ENCODE measurements at places on chromosomes 16 and 17. TPM values are rescaled to one million over a fixed set of nuclear protein-coding genes. Genes with fewer than 3 reads are reported as not detected.

- no peak for DNase-seq
- H3K27me3 ChIP-seq: no peaks in the 10 kb centered on the region
- H3K36me3 ChIP-seq: peaks cover 40% of the 10 kb centered on the region
- no peak overlapping the region for H3K27ac ChIP-seq
Measured at GRCh38 chr16:66882702-66883101, 2.4 kb downstream of the PDP2 start.

- H3K4me1 ChIP-seq: peaks cover 71% of the 10 kb centered on the region
- H3K27ac ChIP-seq: peak overlapping the region; percentile 27
- H3K27me3 ChIP-seq: no peaks in the 10 kb centered on the region
- H3K4me3 ChIP-seq: no peak overlapping the region
- peaks cover 6% of the 10 kb centered on the region for H3K36me3 ChIP-seq
Measured at GRCh38 chr17:77395501-77396048, 254.8 kb downstream of the SEC14L1 start.

DNA sequence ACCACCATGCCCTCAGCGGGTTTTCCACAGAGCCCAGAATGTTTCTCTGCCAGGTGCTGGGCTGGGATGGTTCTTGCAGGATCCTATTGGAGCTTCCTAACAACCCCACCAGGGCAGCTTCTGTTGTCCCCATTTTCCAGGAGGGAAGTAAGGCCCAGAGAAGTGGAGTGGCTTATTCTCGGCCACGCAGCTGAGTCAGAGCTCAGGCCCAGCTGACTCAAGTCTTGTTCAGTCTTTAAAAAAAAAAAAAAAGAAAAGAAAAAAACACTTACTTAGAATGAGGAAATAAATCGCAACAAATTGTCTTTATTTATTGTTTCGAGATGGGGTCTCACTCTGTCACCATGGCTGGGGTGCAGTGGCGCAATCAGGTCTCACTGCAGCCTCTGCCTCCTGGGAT is 413.0 kb downstream of the CPPED1 start:
- no peak overlapping the region for H3K27ac ChIP-seq
- H3K36me3 ChIP-seq: no peaks in the 10 kb centered on the region
- no peak for DNase-seq

DNA sequence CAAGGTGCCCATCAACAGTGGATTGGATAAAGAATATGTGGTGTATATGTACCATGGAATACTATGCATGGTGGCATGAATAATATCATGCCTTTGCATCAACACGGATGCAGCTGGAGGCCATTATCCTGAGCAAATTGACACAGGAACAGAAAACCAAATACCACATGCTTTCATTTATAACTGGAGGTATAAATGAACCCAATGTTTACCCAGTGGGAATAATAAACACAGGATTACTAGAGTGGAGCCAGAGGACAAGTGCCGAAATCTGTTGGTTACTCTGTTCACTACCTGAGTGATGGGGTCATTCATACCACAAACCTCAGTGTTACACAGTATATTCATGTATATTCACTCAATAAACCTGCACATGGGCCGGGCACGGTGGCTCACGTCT is 125.2 kb downstream of the CDH11 start:
- H3K27me3 ChIP-seq: no peaks in the 10 kb centered on the region
- H3K36me3 ChIP-seq: no peaks in the 10 kb centered on the region
- DNase-seq: no peak
- no peaks in the 10 kb centered on the region for H3K4me1 ChIP-seq
- H3K4me3 ChIP-seq: no peak overlapping the region

DNA sequence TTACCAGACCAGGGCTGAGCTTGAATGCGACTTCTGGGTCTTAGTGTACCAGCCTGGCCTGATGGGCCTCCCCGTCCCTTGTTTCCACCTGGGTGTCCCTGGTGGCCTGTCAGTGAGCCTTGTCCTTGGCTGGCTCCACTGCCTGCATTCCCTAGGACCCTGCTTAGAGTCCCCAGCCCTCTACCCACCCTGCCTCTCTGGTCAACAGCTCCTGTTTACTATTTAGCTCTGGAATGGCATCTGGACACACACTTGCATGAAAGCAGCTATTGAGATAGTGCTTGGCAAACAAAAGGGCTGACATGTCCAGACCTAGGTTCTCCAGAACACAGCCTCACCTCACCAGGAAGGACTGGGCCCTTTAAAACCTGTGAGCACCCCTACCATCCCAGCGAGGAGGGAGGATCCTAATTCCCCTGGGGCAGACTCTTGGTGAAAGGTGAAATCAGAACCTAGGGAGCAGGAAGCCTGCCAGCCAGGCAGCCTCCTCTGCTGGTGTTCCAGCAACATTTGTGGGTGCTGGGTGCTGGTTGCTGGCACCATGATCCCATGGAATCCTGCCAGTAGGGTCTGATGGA is 38.8 kb downstream of the RAI1 start:
- peaks cover 8% of the 10 kb centered on the region for H3K27me3 ChIP-seq
- H3K4me3 ChIP-seq: no peak overlapping the region
- no peak overlapping the region for H3K27ac ChIP-seq
- DNase-seq: no peak
- H3K4me1 ChIP-seq: peaks cover 35% of the 10 kb centered on the region

DNA sequence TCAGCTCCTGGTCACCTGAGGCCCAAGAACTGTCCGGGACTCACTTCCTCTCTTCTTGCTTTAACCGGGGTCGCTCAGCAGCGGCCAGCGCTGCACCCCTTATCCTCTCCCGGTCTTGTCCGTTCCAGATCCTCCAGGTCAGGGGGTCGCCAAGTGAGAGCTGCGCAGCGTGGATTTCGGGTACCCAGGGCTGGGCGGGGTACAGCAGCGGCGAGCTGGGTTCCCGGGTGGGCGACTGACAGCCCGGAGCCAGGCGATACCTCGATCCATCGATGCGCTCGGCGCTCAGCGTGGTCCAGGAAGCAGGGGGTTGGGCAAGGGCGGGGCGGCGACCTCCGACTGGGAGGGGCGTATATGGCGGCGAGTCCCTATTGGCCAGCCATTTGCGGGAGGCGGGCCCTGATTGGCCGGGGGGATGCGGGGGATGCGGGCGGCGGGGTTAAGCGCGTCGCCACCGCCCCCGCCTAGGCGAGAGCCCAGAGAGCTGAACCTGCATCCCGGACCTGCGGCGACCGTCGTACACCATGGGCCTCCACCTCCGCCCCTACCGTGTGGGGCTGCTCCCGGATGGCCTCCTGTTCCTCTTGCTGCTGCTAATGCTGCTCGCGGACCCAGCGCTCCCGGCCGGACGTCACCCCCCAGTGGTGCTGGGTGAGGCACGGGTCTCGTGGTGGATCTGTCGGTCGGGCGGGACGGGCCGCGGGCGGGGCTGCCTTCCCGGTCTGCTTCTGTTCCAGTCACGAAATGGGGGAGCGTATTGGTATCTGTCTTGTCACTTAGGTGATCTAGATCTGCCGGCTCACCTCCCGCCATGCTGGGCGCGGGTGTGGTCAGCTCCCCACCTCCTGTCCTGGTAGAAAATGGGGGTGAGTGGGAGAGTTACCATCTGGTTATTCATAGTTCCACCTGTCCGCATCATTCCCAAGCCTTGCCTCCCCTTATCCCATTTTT is at the start of gene PLA2G15:
Gene PLA2G15, plus strand, starts transcription at position 471 of the 951 bp plus-strand sequence. Its CDS starts 54 bp downstream, at position 525.
- peak within 1 kb of the TSS; percentile 83 for H3K4me3 ChIP-seq
- peaks cover 18% of the 10 kb centered on the region for H3K4me1 ChIP-seq
- no peaks in the 10 kb centered on the region for H3K36me3 ChIP-seq
- peak within 1 kb of the TSS; percentile 82 for H3K27ac ChIP-seq

DNA sequence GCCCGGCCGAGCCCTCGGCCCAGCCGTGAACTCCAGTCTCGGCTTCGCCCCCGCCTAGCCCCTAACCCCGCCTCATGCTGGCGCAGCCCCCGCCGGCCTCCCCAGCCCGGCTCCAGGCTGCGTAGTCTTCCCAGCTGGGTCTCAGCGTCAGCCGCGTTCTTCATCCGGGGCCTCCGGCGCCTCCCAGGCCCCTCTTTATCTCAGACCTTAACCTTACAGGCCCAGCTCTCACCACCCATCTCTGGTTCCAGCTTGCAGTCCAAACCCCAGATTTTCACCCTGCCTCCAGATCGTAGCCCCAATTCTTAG is at the start of gene PROCA1:
Gene PROCA1, minus strand, starts transcription at position 166 of the 309 bp plus-strand sequence. CDS start 228 bp downstream, outside the sequence.
- peak within 1 kb of the TSS; percentile 89 for H3K4me3 ChIP-seq
- peaks cover 9% of the 10 kb centered on the region for H3K27me3 ChIP-seq
- H3K27ac ChIP-seq: peak within 1 kb of the TSS; percentile 95
- H3K4me1 ChIP-seq: peaks cover 13% of the 10 kb centered on the region
- peak; percentile 54 for DNase-seq
- peaks cover 7% of the 10 kb centered on the region for H3K36me3 ChIP-seq

GRCh38 chr17:3845291-3845620 is 790 bp downstream of the NCBP3 start:
- peaks cover 30% of the 10 kb centered on the region for H3K4me1 ChIP-seq
- peaks cover 2% of the 10 kb centered on the region for H3K27me3 ChIP-seq
- peaks cover 19% of the 10 kb centered on the region for H3K36me3 ChIP-seq
- peak overlapping the region; percentile 93 for H3K27ac ChIP-seq

- DNase-seq: no peak
- H3K4me3 ChIP-seq: no peak overlapping the region
- H3K36me3 ChIP-seq: no peaks in the 10 kb centered on the region
- H3K27ac ChIP-seq: no peak overlapping the region
- peaks cover 6% of the 10 kb centered on the region for H3K27me3 ChIP-seq
Measured at GRCh38 chr16:87074641-87075318, 242.4 kb downstream of the C16orf95 start.

GRCh38 chr16:8848939-8849391 is 19.8 kb downstream of the CARHSP1 start:
- H3K4me3 ChIP-seq: no peak overlapping the region
- peaks cover 17% of the 10 kb centered on the region for H3K4me1 ChIP-seq
- peaks cover 41% of the 10 kb centered on the region for H3K36me3 ChIP-seq

- no peak overlapping the region for H3K4me3 ChIP-seq
- H3K27ac ChIP-seq: no peak overlapping the region
- H3K4me1 ChIP-seq: peaks cover 38% of the 10 kb centered on the region
- no peak for DNase-seq
- H3K27me3 ChIP-seq: no peaks in the 10 kb centered on the region
- peaks cover 2% of the 10 kb centered on the region for H3K36me3 ChIP-seq
Measured at GRCh38 chr16:53061256-53061655, 6.5 kb downstream of the CHD9 start.

- no peak overlapping the region for H3K27ac ChIP-seq
- no peaks in the 10 kb centered on the region for H3K27me3 ChIP-seq
- H3K36me3 ChIP-seq: no peaks in the 10 kb centered on the region
- no peak for DNase-seq
- no peak overlapping the region for H3K4me3 ChIP-seq
Measured at GRCh38 chr16:1206786-1207185, 18.3 kb downstream of the TPSG1 start.

DNA sequence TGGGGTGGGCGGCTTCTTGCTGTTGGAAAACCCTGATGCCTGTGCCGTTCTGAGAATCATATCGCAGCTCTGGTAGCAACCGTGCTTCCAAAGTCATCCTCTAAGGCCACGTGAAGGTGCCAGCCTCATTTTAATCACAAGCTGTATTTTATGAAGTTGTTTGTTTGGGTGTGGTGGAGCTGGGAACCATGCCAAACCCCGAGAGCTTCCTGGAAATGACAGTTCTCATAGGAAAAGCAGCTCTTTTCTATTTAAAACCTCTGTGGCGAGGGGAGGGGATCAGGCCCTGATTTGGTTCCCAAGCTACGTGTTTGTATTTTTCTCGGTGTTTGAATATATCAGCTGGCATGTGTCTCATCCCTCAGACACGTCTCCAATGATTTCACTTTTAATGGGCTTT is 21.7 kb downstream of the KNOP1 start:
- H3K27me3 ChIP-seq: no peaks in the 10 kb centered on the region
- peak overlapping the region; percentile 49 for H3K27ac ChIP-seq
- no peak overlapping the region for H3K4me3 ChIP-seq
- DNase-seq: peak; percentile 77
- peaks cover 56% of the 10 kb centered on the region for H3K36me3 ChIP-seq

GRCh38 chr17:14903854-14904253 is 361.3 kb downstream of the PMP22 start:
- H3K4me3 ChIP-seq: no peak overlapping the region
- H3K27ac ChIP-seq: no peak overlapping the region
- no peak for DNase-seq
- H3K4me1 ChIP-seq: no peaks in the 10 kb centered on the region
- H3K27me3 ChIP-seq: peaks cover 10% of the 10 kb centered on the region
- no peaks in the 10 kb centered on the region for H3K36me3 ChIP-seq

DNA sequence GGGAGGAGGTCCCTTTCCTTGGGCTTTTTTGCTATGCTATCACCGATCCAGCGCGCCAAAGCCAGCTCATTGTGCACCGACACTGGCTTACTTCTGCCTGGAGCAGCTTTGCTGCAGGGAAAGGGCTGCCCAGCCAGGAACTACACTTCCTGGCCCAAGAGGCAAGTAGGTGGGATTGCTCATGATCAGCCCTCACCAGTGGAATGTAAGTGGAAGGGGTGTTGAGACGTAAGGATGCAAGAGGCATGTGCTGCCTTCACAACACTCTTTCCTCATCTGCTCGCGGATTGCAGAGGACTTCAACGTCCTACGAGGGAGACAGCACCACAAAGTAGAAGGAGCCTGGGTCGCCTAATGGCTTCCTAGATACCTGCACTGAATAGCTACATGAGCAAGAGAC is 104.3 kb upstream of the FOXF1 start:
- H3K4me1 ChIP-seq: no peaks in the 10 kb centered on the region
- no peaks in the 10 kb centered on the region for H3K36me3 ChIP-seq
- H3K27ac ChIP-seq: no peak overlapping the region
- H3K27me3 ChIP-seq: peaks cover 7% of the 10 kb centered on the region
- no peak for DNase-seq

- H3K4me3 ChIP-seq: no peak overlapping the region
- peak; percentile 29 for DNase-seq
- H3K27me3 ChIP-seq: peaks cover 6% of the 10 kb centered on the region
Measured at GRCh38 chr16:2854700-2855309, 3.2 kb downstream of the PRSS22 start.

DNA sequence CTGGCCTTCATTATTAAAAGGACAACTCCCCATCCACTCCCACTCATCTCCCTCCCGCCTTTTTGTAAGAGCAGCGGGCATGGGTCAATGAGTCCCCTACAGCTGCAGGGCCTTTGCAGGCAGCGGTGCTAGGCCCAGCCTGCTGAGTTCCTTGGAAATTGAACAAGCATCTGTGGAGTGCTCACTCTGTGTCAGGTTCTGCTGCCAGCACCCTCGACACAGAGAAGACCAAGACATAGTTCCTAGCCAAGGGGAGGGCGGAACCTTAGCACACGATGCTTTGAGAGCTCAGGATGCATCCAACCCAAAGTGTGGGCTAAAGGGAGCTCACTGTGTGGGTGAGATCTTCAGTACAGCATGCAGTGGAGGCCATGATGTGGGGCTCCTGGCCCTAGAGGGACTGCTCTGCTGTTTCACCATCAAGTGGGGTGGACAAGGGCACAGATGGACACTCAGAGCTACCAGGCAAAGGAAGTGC is 27.6 kb downstream of the RMI2 start:
- no peaks in the 10 kb centered on the region for H3K27me3 ChIP-seq

DNA sequence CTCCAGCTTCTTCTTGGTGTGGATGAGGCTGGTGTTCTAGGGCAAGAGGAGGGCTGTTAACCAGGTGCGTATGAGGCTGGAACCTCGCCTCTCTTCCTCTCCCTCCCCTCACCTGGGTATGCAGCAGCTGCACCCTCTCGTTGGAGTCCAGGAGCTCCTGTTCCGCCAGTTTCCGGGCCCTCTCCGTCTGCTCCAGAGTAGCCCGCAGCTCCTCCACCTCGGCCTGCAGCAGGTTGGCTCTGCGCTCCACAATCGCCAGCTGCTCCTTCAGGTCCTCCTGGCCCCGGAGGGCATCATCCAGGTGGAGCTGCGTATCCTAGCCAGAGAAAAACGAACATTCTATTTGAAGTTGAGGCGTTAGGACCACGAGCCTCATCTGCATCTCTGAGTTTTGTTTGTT is 25.4 kb downstream of the MYH3 start:
- no peaks in the 10 kb centered on the region for H3K4me1 ChIP-seq
- no peaks in the 10 kb centered on the region for H3K27me3 ChIP-seq
- H3K36me3 ChIP-seq: peaks cover 31% of the 10 kb centered on the region
- H3K27ac ChIP-seq: no peak overlapping the region
- no peak for DNase-seq

The PLLP gene
- 0.65 TPM for total RNA-seq

The UBE2Z gene
- total RNA-seq: 74.3 TPM

The ZACN gene
- total RNA-seq: 3.0 TPM

The FAM171A2 gene
- 0.78 TPM for total RNA-seq
